ENCODE measurements at places on chromosomes 1 and 21. TPM values are rescaled to one million over a fixed set of nuclear protein-coding genes. Genes with fewer than 3 reads are reported as not detected.

Gene SPRR2A
- not detected for total RNA-seq

Gene IQGAP3
- 7.3 TPM for total RNA-seq

Gene FMO2
- total RNA-seq = 4.7 TPM

Gene SERINC2
- 0.89 TPM for total RNA-seq

Gene PAPPA2
- total RNA-seq = 3.4 TPM

Gene ZSWIM5
- total RNA-seq = 9.7 TPM

Gene ATAD3C
- 0.10 TPM for total RNA-seq

Gene TSPEAR
- not detected for total RNA-seq

Gene SLC25A34
- 3.1 TPM for total RNA-seq

Gene AGO4
- 22.2 TPM for total RNA-seq

Gene FCER1G
- 14.9 TPM for total RNA-seq

Gene CD1D
- 0.99 TPM for total RNA-seq

Gene ZNF281
- total RNA-seq = 17.6 TPM

Gene AK4
- total RNA-seq = 31.2 TPM

Gene IFI44
- 33.6 TPM for total RNA-seq

Gene GJA8
- total RNA-seq = not detected
